ENCODE measurements at places on chromosomes 7 and 10. TPM values are rescaled to one million over a fixed set of nuclear protein-coding genes. Genes with fewer than 3 reads are reported as not detected.

The JCAD gene
- total RNA-seq, result 2.3 TPM

DNA sequence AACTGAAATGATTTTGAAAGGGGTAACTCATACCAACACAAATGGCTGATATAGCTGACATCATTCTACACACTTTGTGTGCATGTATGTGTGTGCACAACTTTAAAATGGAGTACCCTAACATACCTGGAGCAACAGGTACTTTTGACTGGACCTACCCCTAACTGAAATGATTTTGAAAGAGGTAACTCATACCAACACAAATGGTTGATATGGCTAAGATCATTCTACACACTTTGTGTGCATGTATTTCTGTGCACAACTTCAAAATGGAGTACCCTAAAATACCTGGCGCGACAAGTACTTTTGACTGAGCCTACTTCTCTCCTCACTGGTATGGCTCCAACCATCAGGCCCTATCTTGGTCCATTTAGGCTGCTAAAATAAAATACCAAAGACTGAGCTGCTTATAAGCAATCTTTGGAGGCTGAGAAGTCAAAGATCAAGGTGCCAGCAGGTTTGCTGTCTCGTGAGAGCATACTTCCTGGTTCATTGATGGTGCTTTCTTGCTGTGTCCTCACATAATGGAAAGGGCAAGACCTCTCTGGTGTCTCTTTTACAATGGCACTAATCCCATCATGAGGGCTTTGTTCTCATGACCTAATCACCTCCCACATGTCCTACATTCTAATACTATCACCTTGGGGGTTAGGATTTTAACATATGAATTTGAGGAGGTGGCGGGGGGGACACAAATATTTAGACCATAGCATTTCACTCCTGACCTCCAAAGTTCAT is 173.3 kb downstream of the CFTR start:
- no peak for ATAC-seq

The FAM24B gene
- 2.0 TPM for total RNA-seq

DNA sequence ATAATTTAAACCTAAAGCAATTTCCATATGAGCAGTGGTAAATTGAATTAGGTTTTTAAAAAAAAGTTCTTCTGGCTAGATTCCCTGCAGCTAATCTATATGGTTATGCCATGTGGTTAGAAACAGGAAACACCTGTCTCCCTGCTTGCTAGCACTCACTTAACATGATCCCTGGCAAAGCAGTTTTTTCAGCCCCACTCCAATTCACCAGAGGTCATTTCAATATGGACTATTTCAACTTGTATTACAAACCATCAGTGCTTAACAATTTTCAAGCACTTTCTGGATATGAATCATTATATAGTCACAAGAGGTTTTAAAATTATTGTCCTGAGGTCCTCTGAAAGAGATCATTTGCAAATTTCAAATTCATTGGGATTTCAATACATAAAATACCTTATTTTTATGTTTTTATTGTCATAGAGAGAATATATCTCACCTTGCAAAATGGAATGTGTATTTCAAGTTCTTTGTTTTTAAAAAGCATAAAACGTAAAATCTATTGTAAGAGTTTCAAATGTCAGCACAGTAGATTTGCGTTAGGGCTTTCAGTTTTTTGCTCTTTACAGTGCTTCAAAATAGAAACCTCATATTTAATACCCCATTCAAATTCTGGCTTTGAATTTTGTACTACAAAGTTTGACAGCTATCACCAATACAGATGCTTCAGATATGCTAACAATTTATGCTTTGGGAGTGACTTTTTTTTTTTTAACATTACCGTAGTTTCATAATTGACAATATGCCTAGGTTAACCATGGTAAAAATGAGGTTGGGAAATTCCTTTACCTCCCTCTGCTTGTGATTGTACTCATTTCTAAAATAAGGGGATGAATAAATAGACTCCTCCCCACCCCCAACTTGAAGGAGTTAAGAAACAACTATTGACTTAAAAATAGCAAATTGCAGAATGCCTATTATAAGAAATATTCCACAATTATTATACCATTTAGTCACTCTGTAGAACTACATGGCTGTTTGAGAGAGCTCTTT is 117.5 kb upstream of the HGF start:
- ATAC-seq, result no peak

GRCh38 chr7:16106300-16106699 is 315.0 kb downstream of the CRPPA start:
- peak; percentile 91 for ATAC-seq

The VAX1 gene
- 0.12 TPM for total RNA-seq

The CCDC3 gene
- total RNA-seq, result 4.3 TPM

The BMPR1A gene
- 17.3 TPM for total RNA-seq

The SH2D4B gene
- total RNA-seq, result 0.04 TPM

DNA sequence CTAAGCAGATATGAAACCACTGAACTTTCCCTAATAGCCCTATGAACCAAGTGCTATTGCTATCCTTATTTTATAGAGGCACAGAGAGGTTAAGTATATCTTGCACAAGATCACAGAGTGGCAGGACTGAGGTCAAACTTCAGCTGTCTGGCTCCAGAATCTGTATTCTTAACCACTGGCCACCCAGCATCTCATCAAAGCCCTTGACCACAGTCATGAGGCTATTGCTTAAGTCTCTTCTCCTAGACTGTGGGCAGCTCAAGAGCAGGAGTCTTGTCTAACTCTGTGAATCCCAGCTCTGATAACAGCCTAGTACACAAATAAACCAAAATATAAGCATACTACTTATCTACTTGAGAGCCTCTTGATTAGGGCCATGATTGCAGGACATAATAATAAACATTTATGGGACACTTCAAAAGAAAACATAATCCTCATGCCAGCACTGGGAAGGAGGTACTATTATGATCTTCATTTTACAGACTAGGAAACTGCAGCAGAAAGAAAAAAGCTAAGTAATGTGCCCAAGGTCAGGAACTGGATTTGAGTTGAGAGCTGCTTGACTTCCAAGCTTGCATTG is 22.4 kb upstream of the SMC3 start:
- ATAC-seq, result no peak

DNA sequence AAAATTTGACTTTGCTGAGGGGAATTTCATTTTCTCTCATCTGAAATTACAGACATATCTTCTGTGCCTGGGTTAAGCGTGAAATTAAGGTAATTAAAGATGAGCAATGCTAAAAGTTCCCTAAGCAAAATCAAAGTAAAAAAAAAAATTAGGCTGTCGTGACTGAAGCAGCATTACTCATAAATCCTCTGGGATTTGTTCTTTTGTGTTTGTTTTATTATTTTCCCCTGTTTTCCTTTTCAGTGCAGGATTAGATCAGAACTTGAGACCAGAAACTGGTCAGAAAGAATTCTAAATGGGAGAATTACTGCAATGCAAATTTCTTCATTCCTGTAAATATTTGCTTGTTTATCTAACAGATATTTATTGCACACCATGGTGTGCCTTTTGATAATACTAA is 141.4 kb upstream of the BET1 start:
- ATAC-seq, result no peak

The TUBB8 gene
- not detected for total RNA-seq

The CTAGE4 gene
- 3.1 TPM for total RNA-seq

The IDI2 gene
- not detected for total RNA-seq

GRCh38 chr10:929960-930624 is 1.4 kb downstream of the LARP4B start:
- ATAC-seq, result no peak

The PODXL gene
- total RNA-seq, result 8.3 TPM

Data from esophagus mucosa (tissue), 1 donor.